ENCODE measurements at places on chromosomes 1 and 21. TPM values are rescaled to one million over a fixed set of nuclear protein-coding genes. Genes with fewer than 3 reads are reported as not detected.

- no peak for DNase-seq
Measured at GRCh38 chr1:185241127-185241526, 75.9 kb downstream of the IVNS1ABP start.

GRCh38 chr1:53956308-53957168 is 10.4 kb downstream of the LRRC42 start:
- no peak for DNase-seq

- DNase-seq = no peak
Measured at GRCh38 chr1:60797351-60797750, 285.0 kb upstream of the NFIA start.

GRCh38 chr1:219153723-219154122 is 20.0 kb upstream of the LYPLAL1 start:
- no peak for DNase-seq

Gene TCHHL1
- total RNA-seq = not detected

- DNase-seq = no peak
Measured at GRCh38 chr1:162131400-162132321, 62.2 kb downstream of the NOS1AP start.

- DNase-seq = peak; percentile 69
Measured at GRCh38 chr1:42035205-42035829, 116.6 kb upstream of the HIVEP3 start.

GRCh38 chr1:213245260-213245910 is 194.3 kb downstream of the RPS6KC1 start:
- no peak for DNase-seq

- no peak for DNase-seq
Measured at GRCh38 chr1:185492089-185492825, 175.2 kb upstream of the IVNS1ABP start.

GRCh38 chr1:12657060-12657884 is 13.4 kb downstream of the AADACL4 start:
- DNase-seq = no peak

Gene REN
- not detected for total RNA-seq

GRCh38 chr21:28992526-28993292 is at the start of gene LTN1:
Gene LTN1, minus strand, starts transcription at chr21:28992877. Its CDS starts 72 bp downstream, at chr21:28992805.
- DNase-seq = peak; percentile 98

DNA sequence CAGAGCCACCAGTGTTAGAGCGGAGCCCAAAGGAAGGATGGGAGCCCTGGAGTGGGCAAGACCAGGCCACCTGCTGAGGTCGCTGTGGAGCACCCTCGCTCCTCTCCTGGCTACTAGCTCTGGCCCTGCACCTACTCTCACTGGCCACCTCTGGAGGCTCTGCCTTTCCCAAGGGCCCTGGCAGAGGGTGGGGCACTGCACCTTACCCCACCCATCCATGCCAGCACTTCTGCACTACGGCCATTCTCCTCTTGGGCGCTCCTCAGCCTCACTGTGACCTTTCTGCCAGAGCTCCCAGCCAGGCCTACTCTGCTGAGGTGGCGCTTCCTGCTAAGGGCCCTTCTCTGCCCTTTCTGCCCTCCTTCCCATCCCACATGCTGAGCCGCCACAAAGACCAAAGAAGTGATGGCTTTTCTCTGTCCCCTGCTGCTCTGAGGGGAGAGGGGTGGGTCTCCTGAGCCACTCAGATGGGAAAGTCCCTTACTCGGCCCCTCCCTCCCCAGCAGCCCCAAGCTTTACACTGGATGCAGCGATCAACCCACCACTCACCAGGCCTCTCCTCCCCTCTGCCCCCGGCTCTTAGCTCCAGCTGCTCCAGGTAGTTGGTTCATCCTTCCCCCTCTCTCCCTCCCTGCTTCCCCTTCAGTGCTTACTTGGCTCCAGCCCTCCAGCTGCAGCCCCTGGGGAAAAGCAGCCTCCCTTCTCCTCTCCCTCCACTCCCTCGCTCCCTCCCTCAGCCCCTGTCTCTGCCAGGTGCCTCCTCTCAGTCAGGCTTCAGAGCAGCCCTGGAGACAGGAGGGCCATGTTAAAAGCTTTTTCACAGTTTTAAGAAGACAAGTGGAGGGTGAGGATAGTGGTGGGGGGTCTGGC is 14.8 kb upstream of the TMEM222 start:
- no peak for DNase-seq

GRCh38 chr1:27132147-27132546 is 22.8 kb downstream of the SLC9A1 start:
- no peak for DNase-seq

- DNase-seq = no peak
Measured at GRCh38 chr21:31913182-31913608, 40.4 kb downstream of the HUNK start.

GRCh38 chr1:111746614-111746999 is 7.4 kb upstream of the INKA2 start:
- no peak for DNase-seq

Gene FCRL5
- 0.11 TPM for total RNA-seq

DNA sequence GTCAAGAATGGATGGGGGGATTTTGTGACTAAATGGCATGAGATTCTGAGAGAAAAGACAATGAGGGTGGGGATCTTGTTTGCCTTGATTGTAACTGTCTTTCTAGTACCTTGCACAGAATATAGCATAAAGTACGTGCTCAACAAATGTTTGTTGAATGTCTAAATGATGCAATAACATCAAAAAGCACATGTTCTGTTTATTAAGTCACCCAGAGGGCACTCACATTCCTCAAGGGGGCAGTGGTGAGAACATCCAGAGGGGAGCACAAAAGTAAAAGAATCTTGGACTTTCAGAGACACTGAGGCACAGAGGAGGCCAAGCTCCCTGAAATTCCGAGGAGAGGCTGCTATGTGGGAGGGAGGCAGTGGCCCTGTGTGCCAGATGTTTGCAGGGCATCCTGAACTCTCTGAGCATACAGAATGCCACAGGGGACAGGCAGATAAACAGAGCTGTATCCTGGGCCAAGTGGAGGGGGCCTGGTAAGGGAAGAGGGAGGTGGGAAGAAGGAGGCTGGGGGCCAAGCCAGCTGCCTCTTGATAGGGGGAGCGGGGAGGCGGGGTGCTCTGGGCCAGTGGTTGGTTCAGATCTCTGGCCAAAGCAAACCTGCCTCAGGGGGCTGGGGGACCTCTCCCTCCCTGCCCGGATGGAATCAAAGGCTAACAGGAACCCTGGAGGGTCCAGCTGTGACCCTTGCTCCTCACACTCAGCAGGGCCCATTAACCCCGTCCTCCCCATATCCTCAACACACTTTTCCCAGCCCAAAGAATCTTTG is 6.5 kb upstream of the ATP1A2 start:
- DNase-seq = peak; percentile 25

GRCh38 chr1:235486321-235486720 is 17.9 kb downstream of the B3GALNT2 start:
- no peak for DNase-seq

DNA sequence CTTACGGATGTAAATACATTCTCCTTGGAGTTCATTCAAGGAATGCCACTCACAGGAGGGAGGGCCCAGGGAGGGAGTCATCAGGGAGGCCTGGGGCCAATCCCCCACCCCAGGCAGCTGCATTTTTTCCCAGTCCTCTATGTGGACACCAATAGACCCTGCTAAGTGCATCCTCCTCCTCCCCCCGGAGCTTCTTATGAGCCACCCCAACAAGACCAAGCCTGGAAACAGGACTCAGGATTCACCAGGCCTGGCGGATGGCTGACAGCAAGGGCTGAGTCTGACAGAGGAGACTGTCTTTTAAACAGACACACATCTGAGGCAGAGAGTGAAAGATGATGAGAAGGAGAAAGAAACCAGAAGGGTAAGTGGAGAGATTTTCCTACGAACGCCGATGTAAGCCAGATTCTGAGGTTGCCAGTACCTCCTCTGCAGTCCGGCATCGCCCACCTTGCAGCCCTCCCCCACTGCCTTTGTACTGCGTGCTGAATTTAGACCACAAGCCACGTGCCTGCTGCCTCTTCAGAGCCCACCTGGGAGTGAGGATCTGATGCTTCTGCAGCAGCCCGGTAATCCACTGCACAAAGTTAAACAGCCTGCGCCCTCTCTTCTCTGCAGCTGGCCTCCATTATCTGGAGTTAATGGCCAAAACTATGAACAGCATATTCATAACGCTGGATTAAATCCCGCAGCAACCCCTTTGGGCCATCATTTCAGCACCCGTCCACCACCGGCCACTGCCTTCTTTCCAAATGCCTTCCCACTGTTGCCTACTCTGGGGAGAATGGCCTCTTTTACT is 17.6 kb upstream of the SFPQ start:
- no peak for DNase-seq

GRCh38 chr1:11641776-11642305 is 12.4 kb downstream of the FBXO2 start:
- no peak for DNase-seq

DNA sequence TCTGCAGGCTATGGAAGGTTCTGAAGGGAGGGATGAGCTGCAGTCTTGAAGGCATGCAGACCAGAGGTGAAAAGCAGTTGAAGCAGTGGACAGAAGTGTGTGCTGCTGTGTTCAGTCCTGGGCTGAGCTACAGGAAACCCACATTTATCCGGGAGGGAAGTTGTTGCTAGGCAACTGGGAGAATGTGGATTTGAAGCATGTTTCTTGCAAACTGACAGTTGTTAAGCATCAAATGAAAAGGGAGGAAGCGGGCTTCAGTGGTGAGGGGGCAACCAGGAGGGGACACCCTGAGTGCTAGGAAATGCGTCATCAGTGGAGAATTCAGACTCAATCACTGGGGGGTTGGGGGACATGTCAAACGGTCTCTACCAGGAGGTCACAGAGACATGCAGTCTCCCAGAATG is 28.7 kb downstream of the ABCA4 start:
- no peak for DNase-seq

Gene KRTAP13-2
- not detected for total RNA-seq

- DNase-seq = no peak
Measured at GRCh38 chr1:54408147-54409066, 2.2 kb upstream of the SSBP3 start.

GRCh38 chr1:206559672-206559995 is 52.3 kb downstream of the RASSF5 start:
- DNase-seq = no peak

GRCh38 chr1:42966688-42967612 is 8.3 kb upstream of the SLC2A1 start:
- DNase-seq = no peak

Gene TNNT2
- 9,128 TPM for total RNA-seq

Gene RFX5
- 16.3 TPM for total RNA-seq

DNA sequence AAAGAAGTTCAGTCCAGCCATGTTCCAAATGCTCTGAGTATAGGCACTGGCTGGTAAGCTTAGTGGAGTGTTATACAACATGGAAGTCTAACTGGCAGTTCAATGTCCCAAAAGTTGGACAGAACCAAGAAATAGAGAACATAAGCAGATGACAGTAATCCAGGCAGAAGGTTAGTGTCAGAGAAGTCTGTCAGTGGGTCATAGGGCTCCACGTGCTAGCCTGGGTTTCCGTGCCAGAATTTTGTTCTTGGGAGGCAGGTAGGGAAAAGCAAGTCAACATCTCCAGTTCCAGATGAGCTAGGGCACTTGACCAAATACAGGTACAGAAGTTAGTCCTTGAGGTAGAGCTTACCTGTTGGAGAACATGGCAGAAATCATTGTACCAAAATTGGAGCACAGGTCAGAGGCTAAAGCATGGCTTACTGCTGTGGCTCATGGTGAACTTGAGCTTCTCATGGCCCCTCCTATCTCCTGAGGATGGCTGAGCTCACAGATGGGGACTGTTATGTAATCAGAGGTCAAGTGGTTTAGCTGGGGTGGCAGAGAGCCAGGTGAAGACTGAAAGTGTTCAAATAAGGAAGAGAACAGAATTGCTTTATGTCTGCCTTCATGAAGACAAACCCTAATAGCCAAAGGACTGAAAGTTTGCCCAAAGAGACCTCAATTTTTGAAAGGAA is 170.8 kb downstream of the NFIA start:
- peak; percentile 84 for DNase-seq

- DNase-seq = peak; percentile 91
Measured at GRCh38 chr1:226679853-226680516, 59.1 kb downstream of the ITPKB start.

- no peak for DNase-seq
Measured at GRCh38 chr1:17979815-17980214, 127.8 kb upstream of the IGSF21 start.

DNA sequence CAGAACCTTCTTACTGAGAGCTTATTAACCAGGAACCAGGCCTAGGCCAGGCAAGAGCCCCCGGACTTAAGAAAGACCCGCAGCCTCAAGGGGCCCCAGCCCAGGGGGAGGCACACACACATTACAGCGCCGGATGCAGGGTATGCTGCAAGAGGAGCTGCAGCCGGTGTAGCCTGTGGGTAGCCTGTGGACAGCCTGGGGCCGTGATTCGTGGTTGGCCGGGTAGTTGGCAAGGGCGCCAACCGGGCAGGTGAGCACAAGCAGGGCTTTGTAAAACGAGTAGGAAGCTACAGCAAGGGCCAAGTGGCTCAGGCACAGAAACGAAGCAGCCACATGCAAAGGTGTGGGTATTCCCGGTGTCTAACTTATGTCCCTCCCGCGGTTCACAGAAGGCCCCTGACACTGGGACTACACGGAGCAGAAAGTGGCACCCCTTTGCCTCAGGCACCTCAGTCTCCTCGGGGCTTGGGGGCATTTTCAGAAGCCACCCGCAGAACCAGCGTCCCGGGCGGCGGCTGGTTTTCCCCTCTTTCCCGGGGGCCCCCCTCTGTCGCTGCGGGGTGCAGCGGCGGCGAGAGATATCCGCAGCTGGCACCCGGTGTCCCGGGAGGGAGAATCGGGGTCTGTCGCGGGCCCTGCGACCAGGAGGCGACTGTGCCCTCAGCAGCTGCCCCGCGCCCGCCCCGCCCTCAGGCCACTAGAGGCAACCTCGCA is 40.8 kb downstream of the KIAA1614 start:
- DNase-seq = no peak
